A549 treated with Mapracorat at 1 μM for 4 hours (cell line): ENCODE measurements at places on chromosomes 1 and 21. TPM values are rescaled to one million over a fixed set of nuclear protein-coding genes. Genes with fewer than 3 reads are reported as not detected.

TSPAN1 gene
- 2.1 to 3.2 TPM (median 2.6 TPM) in 5 replicates for total RNA-seq

OPRD1 gene
- 0.01 to 0.02 TPM (median 0.02 TPM) in 4 of 5 replicates, not detected in the other for total RNA-seq

BRWD1 gene
- 8.2 to 10.7 TPM (median 10.0 TPM) in 5 replicates for total RNA-seq

IFI44L gene
- not detected in 5 replicates for total RNA-seq

SPATA46 gene
- not detected in 5 replicates for total RNA-seq

CLCA4 gene
- not detected in 5 replicates for total RNA-seq

STIL gene
- total RNA-seq, result 8.6 to 10.6 TPM (median 9.9 TPM) in 5 replicates

KCNT2 gene
- 0.03 to 0.05 TPM (median 0.04 TPM) in 3 of 5 replicates, not detected in the others for total RNA-seq

UBE2U gene
- total RNA-seq, result not detected in 5 replicates

KRTAP19-6 gene
- total RNA-seq, result not detected in 5 replicates

TMEM52 gene
- 0.30 to 1.3 TPM (median 0.85 TPM) in 5 replicates for total RNA-seq

TRIM58 gene
- total RNA-seq, result not detected in 5 replicates

NPHS2 gene
- total RNA-seq, result not detected in 5 replicates

C1orf115 gene
- 4.7 to 6.8 TPM (median 5.9 TPM) in 5 replicates for total RNA-seq

FAAH gene
- 0.45 to 1.00 TPM (median 0.81 TPM) in 5 replicates for total RNA-seq

FCGR1A gene
- total RNA-seq, result not detected in 5 replicates

MANEAL gene
- total RNA-seq, result 21.1 to 25.5 TPM (median 24.9 TPM) in 5 replicates

PCAT6 gene
- 2.8 to 5.1 TPM (median 3.8 TPM) in 5 replicates for total RNA-seq

LMOD1 gene
- not detected in 5 replicates for total RNA-seq

IVL gene
- total RNA-seq, result 0.06 to 0.13 TPM (median 0.10 TPM) in 3 of 5 replicates, not detected in the others

TSSK3 gene
- 0.86 TPM in 1 of 5 replicates, not detected in the others for total RNA-seq

MYOM3 gene
- 6.2 to 8.2 TPM (median 6.6 TPM) in 5 replicates for total RNA-seq

HSPA13 gene
- total RNA-seq, result 10.8 to 15.9 TPM (median 14.5 TPM) in 5 replicates

ERICH3 gene
- total RNA-seq, result not detected in 5 replicates

OR2L5 gene
- total RNA-seq, result not detected in 5 replicates

ITLN2 gene
- total RNA-seq, result 0.55 to 0.85 TPM (median 0.62 TPM) in 5 replicates

SLC16A4 gene
- 25.7 to 37.3 TPM (median 31.4 TPM) in 5 replicates for total RNA-seq

SYT11 gene
- total RNA-seq, result 0.94 to 1.5 TPM (median 1.2 TPM) in 5 replicates

RGS18 gene
- total RNA-seq, result not detected in 5 replicates

CRP gene
- total RNA-seq, result not detected in 5 replicates

F13B gene
- total RNA-seq, result not detected in 5 replicates

MYBPH gene
- 0.09 TPM in 1 of 5 replicates, not detected in the others for total RNA-seq

SLC30A2 gene
- 0.11 to 0.96 TPM (median 0.31 TPM) in 5 replicates for total RNA-seq

LAD1 gene
- total RNA-seq, result 0.69 to 1.4 TPM (median 1.0 TPM) in 5 replicates

OLFML2B gene
- total RNA-seq, result 0.45 to 0.87 TPM (median 0.61 TPM) in 5 replicates

VSIG8 gene
- total RNA-seq, result 0.17 TPM in 1 of 5 replicates, not detected in the others

KRTAP10-4 gene
- total RNA-seq, result not detected in 5 replicates

RFX5 gene
- total RNA-seq, result 18.8 to 24.9 TPM (median 21.2 TPM) in 5 replicates

PATJ gene
- total RNA-seq, result 3.1 to 5.0 TPM (median 3.8 TPM) in 5 replicates

LPAR3 gene
- total RNA-seq, result 0.16 to 0.33 TPM (median 0.25 TPM) in 5 replicates

OLFML3 gene
- total RNA-seq, result 3.6 to 4.2 TPM (median 3.9 TPM) in 5 replicates

S100A7A gene
- not detected in 5 replicates for total RNA-seq

KRTAP13-2 gene
- total RNA-seq, result not detected in 5 replicates
